ENCODE measurements at places on chromosomes 13 and 19.
A peak's percentile ranks its signal among the peaks of the same experiment; 100 is the strongest.

DNA sequence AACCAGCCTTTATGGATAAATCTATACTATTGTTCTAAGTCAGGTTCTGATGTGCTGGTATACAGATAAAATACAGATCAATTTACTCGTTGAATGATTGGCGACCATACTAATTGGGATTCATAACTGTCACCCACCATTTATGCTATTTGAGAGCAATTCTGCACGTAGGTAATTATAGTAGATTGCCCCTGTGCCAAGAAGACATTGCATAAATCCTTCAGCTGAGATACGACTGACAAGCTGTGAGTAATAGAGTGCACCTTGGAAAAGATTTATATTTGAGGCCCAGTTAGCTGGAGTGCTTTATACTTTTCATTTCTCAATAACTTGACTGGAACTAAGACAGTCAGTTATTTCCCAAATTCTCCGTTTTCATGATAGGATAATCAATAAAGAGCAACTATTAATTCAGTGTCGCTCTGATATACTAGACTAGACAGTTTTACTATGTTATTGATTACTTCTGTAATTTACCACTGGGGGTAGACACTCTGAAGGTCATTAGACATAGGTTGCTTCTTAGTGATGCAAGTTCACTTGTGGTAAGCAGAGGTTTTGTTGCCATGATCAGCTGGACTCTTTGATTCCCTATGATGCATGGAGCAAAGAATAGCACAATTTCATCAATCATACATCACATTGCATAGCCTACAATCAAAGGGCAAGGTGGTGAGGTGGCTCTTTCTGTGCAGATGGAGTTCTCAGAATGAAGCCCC, 536.3 kb downstream of the GPC6 start:
- DNase-seq: no peak

DNA sequence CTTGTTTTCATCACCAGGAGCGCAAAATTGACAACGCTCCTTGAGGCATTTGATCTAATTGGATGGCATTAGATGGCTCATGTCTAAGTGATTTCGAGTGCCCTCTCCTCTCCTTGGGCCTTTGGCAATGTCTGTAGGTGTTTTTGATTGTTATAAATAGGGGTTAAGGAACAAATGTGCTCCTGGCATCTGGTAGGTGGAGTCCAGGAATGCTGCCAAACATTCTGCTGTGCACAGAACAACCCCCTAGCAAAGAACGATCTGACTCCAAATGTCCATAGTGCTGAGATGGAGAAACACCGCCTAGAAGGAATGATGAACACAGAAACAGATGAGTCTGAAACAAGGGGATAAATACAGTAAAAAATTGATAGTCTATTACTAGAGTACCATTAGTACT, 68.0 kb upstream of the C1QTNF9B start:
- DNase-seq: no peak

DNA sequence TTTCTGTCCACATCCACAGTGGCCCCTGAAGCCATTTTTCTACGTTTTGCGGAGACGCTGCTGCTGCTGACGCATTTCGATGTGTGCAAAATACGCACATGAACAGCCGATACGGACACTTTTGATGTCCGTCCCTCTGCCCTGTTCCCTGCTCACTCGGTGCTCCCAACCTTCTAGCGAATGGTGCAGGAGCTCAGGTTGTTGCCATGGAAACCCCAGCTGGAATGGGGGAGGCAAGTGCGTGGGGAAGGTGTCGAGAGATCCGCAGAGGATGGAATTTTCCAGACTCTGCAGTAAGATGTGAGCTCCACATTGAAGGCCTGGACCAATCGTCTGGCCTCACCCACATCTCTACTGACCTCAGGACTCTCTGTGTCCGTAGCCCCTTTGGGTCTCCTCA, 109.2 kb upstream of the USP29 start:
- DNase-seq: no peak

- no peak for DNase-seq
Measured at GRCh38 chr19:13808856-13809255, 13.6 kb downstream of the ZSWIM4 start.

DNA sequence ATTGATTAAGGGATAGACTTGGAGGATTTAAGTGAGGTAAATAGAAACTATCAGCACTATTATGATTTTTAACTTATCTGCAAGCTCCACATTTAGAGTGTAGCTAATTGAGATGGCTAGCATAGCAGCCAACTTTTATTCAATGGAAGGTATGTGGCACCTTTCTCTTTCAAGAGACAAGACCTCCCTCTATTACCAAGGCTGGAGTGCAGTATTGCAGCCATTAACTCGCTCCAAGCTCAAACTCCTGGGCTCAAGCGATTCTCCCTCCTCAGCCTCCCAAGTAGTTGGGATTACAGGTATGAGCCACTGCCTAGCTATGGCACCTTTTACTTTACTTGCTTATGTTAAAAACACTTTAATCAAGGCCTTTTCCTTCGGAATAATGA, 8.2 kb downstream of the TPT1 start:
- no peak for DNase-seq

- DNase-seq: no peak
Measured at GRCh38 chr13:79485014-79485811, 4.3 kb downstream of the NDFIP2 start.

DNA sequence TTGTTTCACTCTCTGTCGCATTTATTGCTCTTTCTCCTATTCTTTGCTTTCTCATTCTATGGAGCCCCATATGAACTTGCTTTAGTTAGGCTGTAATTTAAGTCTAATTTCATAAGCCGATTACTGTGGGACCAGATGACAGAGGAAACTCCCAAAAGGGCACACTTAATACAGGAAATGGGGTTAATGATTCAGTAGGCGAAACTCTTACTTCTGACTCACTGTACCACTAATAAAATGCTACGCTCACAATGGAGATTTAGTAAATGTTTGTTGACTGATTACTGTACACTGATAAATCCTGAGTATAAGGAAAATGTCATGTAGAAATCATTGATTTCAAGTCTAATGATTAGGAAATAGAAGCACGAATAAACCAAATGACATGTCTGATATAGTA, 276.4 kb downstream of the KLF5 start:
- no peak for DNase-seq

- no peak for DNase-seq
Measured at GRCh38 chr13:100148422-100148821, 59.5 kb downstream of the PCCA start.

DNA sequence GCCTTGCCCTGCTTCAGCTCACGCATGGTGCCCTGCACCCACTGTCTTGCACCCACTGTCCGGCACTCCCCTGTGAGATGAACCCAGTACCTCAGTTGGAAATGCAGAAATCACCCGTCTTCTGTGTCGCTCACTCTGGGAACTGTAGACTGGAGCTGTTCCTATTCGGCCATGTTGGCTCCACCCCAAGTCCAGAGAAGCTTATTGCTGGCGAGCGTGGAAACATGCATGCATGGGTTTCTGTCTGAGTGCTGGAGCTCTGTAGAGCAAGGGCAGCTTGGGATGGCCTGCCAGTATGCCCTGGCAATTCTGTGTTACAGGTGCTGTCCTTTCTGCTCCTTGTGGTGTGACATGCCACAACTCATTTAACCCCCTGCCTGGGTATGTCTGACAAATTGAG, 152.8 kb downstream of the SHISA2 start:
- no peak for DNase-seq

- no peak for DNase-seq
Measured at GRCh38 chr13:109254274-109254673, 532.1 kb downstream of the IRS2 start.

DNA sequence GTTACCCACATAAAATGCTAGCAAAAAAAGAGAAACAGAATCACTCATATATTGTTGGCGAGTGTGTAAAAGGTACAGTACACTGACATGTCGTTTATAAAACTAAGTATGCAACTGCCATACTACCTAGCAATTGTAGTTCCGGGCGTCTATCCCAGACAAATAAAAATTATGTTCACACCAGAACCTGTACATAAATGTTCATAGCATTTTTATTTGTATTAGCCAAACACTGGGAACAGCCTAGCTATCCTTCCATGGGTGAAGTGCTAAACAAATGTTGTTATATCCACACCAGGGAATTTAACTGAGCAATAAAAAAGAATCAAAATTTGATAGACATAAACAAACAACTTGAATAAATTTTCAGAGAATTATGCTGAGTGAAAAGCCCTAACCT, 28.9 kb upstream of the POSTN start:
- no peak for DNase-seq

DNA sequence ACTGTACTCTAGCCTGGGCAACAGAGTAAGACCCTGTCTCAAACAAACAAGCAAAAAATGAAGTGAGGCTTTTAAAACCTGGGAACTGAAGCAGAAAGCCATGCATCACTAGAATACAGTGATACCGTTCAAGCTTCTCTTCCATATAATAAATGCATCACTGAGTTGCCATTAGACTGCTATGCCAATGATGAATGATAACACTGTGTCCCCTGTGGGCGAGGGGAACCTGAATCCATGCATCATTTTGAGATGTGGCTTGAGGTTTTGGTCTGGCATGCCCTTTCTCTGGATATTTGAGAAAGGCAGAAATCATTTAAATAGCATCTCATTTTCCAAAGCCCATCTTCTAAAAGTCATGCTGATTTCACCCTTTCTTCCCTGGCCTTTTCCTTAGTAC, 1.5 kb upstream of the FAM124A start:
- DNase-seq: no peak

DNA sequence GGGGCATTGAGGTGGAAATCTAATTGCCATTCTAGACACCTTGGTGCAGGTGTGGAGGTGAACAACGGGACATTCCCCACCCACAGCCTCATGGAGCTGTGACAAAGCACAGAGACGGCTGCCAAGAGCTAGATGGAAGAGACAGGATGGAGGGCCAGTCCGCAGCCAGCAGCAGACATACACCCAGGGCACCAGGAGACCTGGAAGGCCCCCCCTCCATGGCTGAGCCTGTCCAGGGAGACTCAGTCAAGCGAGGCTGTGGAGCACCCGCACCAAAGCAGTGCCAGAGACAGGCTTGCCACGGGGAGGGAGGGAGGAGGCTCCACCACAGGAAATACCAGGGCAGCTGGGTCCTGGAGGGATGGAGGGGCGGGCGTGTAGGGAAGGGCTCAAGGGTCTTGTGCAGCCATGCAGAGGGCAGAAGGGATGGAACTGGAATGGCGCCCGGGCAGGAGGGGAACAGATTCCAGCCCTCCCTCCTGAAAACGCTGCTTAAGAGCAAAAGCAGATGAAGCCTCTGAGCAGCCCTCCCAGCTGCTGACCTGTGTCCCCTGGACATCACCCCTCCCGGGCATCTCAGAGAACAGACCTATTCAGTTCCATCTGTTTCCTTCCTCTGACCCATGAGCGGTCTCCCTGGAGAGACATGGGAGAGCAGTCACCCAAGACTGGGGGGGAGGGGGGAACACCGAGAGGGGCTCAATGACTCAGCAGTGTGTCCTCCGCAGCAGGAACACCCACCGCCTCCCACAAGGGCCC, 14.4 kb downstream of the EPS15L1 start:
- no peak for DNase-seq

DNA sequence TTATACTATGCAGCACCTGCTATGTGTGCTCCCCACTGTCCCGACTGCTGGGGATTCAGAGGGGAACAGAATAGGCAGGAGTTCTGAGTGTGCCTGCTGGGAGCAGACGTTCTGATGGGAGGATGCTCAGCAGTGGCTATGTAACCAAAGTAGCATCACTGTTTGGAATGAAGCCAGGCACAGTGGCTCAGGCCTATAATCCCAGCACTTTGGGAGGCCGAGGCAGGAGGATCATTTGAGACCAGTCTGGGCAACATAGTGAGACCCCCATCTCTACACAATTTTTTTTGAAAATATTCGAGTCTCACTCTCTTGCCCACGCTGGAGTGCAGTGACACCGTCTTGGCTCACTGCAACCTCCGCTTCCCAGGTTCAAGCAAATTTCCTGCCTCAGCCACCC, 6.0 kb downstream of the ATG4D start:
- DNase-seq: no peak

DNA sequence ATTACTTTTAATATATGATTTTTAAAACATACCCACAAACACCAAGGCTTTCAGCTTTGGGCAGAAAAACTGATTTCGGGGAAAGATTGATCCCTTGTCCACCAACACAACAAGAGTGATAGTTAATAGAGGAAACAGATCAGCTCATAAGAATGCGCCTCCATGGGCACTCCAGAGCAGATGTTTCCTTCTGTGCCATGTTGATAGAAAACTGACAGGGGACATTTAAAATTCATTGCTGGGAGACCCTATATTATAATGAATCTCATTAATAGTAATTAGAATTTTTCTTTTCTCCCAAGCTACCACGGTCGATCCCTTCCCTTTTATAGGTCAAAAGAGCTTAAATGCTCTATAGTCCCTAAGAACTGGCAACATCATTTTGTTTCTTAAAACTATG, 431.2 kb downstream of the IRS2 start:
- DNase-seq: no peak

- no peak for DNase-seq
Measured at GRCh38 chr19:31312009-31312676, 37.1 kb downstream of the TSHZ3 start.

DNA sequence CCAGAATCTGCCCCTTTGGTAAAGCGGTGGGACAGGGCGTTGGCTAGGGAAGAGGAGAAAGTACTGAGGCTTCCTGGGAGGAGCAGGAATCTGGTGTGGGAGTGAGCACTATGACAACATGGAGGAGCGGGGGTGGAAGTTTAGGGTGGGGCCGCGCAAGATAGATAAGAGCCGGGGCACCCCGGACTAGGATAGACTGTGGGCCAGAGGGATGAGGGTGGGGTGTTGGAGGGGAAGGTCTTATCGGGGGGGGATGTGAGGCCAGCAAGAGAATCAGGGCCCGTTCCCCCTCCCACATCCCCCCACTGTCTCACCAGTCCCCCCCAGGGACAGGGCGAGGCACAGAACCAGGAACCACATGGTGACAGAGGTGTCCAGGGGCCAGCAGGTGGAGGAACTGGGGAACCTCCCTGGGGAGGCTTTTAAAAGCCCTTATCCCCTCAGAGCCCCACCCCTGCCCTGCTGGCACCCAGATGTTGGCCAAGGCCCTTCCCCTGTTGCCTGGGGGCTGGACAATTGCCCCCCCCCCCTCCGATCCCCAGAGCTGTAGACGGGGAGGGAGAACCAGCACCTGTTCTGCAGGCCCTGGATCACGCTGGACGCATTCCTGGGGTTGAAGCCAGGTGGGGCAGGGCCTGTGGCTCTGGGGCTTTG, at the start of gene KLK1:
TSS of gene KLK1 (minus strand) at position 399 of the 654 bp plus-strand sequence. CDS start at position 360, 39 bp downstream.
- no peak for DNase-seq

DNA sequence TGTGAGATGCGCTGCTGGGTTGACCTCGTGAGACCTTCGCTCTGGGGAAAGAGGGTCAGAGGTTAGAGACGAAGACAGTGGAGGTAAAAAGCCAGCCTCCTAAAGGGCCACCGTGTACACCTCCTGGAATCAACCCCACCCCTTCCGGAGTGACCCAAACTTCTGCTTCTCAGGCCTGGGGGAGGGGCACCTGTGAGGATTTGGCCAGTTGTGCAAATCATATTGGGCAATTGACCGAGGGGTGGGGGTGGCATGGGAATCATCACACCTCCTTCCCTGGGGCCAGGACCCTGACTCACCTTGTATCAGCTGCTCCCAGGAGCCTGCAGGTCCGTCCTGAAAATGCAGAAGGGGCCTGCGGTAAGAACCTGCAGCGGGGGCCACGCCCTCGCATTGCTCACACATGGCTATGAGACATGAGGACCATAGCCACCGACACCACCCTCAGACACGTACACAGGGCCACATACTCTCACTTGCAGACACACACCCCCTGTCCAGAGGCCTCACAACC, 2.8 kb downstream of the TNFSF14 start:
- DNase-seq: no peak

- peak; percentile 51 for DNase-seq
Measured at GRCh38 chr13:110713981-110714796, 689 bp downstream of the ING1 start.

GRCh38 chr13:79772811-79773210, 291.9 kb downstream of the NDFIP2 start:
- DNase-seq: no peak
